HepG2 (cell line): ENCODE measurements at places on chromosomes 6 and 20.

DNA sequence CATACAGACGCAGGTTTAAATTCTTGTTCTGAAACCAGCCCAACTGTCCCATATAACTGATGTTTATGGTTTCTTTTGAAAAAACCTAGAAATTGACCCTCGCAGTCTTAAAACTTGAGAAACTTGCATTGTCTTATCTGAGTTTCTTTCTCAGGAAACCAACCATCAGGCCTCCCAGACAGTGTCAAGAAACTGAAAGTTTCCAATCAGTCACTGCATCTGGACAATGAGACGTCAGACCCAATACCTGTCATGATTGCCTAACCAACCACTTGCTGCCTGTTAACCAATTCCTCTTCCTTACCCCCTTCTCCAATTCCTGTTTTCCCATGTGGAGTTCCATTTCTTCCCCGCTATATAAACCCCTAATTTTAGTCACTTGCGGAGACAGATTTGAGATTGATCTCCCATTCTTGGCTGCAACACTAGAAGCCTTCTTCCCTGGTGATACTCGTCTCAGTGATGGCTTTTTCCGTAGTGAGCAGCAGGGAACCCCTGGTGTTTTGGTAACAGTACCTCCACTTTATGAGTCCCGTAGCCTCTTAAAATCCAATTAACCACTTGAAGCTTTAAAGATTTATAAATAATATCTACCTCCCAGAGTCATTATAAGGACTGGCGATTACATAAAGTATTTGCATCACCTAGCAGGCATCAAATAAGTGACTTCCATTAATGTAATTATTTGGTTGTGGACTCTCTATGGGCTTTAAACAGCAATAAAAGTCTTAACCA lies 49.3 kb downstream of the GPR63 start:
- DNase-seq = no peak

DNA sequence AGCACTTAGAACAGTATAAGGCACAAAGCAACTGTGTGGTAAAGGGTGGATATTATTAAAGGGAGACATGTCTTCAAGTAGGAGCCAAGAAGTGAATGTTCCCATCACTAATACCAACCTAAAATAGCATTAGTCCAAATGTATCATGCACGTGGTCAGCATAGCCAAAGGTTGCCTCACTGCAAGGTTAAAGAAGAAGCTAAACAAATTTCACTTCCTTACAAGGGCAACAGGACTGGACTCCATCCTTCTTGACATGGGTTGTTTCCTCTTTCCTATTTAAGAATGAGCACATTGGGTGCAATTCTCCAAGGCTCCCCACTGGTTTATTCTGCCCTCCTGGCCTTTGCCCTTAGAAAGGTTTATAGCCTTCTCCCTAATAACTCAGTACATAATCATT lies 186.7 kb downstream of the PHACTR1 start:
- DNase-seq = no peak

- DNase-seq = no peak
Observed at GRCh38 chr6:163386329-163386908, 28.1 kb upstream of the QKI start.

DNA sequence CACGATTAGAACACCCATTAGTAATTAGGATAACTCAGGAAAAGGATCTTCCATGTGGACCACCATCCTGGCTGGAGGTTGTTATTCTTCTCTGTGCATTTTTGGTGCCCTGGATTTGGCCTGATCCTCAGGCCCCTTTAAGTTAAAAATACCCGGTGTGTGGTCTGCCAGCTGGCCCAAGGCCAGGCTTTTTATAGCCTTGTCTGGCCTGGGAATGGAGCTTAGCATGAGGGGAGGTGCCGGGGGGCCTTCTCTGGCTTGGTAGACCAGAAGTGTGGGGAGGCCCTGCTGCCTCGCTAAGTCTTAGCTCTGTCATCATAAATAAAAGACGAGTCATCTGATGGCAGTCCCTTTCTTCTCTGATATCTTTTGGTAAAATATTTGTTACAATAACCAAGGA lies 71.4 kb downstream of the ARID1B start:
- DNase-seq = no peak

GRCh38 chr6:73542891-73543290 lies 22.1 kb upstream of the EEF1A1 start:
- no peak for DNase-seq

- DNase-seq = no peak
Observed at GRCh38 chr20:25328954-25329498, 61.6 kb downstream of the ABHD12 start.

DNA sequence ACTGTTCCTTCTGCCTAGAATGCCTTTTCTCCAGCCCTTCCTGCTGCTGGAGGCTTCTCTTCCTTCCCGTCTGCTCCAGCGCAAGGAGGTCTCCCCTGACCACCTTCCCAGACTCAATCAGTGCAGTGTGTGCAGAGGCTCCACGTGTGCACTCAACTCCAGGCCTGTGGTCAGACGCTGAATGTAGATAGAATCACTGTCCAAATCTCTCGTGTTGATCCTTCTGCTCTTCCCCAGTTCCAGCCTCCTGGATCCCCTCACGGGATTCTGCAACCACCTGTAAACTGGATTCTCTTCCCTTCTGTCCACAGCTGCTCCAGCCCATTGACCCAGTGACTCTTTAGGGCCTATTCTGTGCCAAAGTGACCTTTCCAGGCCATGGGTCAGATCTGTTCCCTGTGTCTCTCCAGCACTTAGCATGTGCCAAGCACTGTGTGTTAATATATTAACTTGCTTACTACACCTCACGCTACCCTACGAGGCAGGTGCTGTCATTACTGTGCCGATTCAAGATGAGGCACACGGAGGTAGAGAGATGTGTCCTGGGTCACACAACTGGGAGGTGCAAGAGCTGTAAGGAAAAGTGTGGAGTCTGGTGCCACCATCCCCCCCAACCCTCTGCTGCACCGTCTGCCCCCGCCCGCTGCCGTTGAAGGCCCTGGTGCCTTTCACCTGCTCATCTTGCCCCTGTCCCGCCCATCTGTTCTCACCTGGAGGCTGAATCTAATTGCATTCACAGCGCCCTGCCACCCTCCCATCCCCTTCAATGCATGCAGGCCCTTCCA lies 112.2 kb downstream of the SULF2 start:
- DNase-seq = no peak

GRCh38 chr6:34152042-34152524 lies 6.2 kb upstream of the GRM4 start:
- DNase-seq = no peak

GRCh38 chr6:44202332-44202971 lies 14.3 kb upstream of the MYMX start:
- DNase-seq = no peak

DNA sequence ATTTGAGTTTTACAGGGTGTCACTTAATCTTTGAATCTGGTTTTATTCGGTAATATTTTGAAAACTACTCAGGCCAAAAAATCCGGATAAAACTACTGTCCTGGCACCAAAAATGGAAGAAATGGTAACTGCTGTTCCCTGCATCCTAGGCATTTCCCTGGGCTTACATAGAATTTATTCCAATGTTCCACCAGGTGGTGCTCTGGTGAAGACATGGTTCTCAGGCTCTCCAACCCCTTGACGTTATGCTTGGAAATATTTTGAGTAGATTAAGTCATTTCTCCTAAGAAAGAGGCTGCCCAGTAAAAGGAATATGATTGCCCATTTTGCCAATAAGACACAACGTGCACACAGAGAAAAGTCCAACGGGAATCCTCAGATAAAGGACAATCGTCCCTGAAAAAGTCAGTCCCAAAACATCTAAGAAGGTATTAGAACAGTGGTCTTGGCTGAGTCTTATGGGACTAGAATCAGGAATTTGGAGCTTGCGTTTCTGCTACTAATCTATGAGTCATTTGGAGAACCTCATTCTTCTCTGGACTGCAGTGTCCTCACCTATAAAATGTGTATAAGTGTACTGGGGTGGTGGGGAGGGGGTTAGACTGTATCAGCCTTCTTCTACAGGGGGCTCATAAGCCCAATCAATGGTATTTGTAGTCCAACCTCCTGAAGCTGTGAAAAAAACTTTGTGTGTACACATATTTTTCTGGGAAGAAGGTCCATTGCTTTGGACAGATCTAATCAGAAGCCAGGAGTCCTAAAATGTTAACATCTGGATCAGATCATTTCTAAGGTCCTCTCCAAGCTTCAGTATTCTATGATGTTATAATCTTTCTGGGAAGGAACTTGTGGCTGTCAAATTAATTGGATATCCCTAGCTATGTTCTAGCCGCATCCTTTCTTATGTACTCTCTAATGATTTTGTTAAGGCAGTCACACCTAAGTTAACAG lies 131.0 kb upstream of the BMP2 start:
- peak; percentile 63 for DNase-seq

GRCh38 chr6:22690446-22690845 lies 121.1 kb downstream of the HDGFL1 start:
- no peak for DNase-seq

GRCh38 chr20:12255461-12255970 lies 337.8 kb downstream of the BTBD3 start:
- no peak for DNase-seq

- no peak for DNase-seq
Observed at GRCh38 chr6:156174031-156174890, 602.9 kb upstream of the ARID1B start.

DNA sequence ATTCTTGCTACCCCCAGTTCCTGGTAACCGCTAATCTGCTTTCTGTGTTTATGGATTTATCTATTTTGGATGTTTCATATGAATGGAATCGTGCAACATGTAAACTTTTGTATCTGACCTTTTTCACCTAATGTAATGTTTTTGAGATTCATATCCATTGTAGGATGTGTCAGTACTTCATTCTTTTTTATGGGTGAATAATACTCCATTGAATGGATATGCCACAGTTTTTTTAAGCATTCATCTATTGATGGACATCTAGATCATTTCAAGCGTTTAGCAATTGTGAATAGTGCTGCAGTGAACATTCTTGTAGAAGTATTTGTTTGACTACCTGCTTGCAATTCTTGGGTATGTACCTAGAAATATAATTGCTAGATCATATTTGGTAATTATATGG lies 13.0 kb downstream of the KDM1B start:
- DNase-seq = no peak

- peak; percentile 44 for DNase-seq
Observed at GRCh38 chr6:15280028-15280427, 34.2 kb downstream of the JARID2 start.

DNA sequence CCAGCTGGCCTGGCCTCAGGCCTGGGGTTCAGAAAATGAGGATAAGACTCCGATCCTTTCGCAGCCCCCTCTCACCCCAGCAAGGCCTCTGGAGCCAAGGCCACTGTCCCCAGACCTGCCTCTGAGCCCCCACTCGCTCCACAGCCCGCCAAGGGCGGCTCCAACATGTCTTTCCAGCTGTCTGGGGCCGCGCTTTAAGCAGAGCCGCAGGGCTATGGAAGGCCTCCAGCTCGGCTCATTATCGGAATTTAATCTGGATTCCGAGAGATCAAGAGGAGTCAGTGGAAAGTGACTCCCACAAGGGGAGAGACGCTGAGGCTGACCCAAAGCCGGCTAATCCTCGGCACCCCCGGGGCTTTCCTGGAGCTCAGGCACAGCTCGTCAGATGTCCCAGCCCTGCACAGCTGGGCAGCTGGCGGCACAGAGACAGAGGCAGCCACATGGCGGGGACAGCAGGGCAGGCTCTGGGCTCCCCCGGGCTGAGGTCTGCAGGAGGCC lies 41.8 kb downstream of the BMP7 start:
- no peak for DNase-seq
